Activated naive CD4-positive, alpha-beta T cell treated with anti-CD3 and anti-CD28 coated beads, Interleukin-2, amount 50 U/mL, for 16 hours (primary cell): ENCODE measurements at places on chromosomes 7 and 10.

GRCh38 chr7:36366005-36366717, 23.5 kb upstream of the ANLN start:
- no peak for DNase-seq

DNA sequence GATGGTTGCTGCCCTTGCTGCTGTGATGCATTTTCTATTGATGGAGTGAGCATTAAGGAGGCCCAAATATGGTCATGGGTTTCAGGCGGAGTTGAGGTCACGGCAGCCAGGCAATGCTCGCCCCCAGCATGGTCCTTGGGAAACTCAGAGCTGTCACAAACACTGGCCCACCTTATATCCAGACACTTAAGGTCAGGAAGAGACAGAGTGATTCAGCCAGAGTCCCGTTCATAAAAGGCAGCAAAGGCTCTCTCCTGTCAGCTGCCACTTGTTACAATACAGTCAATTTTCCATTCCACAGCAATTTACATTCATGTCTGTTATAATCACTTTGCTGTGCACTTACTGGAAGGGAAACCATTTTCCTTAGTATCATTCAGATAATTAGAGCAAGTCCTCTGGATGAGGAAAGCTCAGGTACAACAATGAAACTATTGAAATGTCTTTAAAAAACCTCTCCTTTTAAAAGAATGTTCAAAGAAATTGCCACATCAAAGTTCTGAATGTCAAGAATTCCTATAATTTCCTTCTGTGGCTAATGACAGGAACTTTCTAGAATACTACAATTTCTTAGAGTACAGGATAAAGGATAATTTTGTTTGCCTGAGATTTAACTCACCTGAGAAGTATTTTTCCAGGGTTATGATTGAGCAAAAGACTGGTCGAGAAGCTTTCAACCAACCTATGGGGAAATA, 14.8 kb upstream of the ANKRD1 start:
- DNase-seq: no peak

- no peak for DNase-seq
These were observed 40.1 kb upstream of the SLC29A3 start for GRCh38 chr10:71278691-71279588.

GRCh38 chr7:2937701-2938513, 93.8 kb upstream of the GNA12 start:
- DNase-seq: no peak

GRCh38 chr10:112716076-112716475, 234.0 kb upstream of the TCF7L2 start:
- no peak for DNase-seq
